ENCODE measurements at places on chromosomes 5 and 9.

- DNase-seq: no peak
These were observed 31.2 kb downstream of the GPR21 start for GRCh38 chr9:123064716-123065115.

GRCh38 chr5:10507575-10508096 lies 56.2 kb upstream of the ANKRD33B start:
- no peak for DNase-seq

DNA sequence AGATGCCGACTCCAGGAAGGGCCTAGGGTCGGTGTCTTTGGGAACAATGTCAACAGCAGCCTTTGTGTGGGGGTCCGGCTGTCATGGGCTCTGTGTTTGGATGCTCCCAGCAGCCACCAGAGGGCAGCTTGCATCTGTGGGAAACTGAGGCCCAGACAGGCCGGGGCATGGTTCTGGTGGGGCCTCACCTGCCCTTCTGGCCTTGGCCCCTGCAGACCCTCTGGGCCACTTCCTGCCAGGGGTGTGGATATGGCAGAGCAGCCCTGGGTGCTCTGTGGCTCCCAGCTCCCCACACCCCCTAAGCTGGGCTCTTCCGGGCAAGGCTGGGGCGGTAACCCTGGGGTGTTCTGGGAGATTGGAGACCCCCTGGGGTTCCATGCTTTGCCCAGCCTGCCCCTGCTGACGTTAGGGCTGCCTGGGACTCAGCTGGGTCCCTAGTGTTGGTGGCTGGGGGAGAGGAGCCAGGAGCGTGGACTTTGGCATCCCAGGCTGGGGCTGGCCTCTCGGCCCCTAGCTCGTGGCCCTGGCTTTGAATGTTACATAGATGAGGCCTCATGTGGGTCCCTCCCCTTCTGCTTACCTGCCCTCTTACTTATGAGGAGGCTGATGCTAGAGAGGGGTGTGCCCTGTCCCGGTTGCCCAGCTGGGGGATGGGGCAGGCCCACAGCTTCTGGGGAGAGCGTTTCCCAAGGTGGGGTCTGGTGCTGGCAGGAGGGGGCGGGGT lies 38.3 kb downstream of the RXRA start:
- DNase-seq: peak; percentile 20

GRCh38 chr5:126015235-126016181 lies 407.7 kb upstream of the GRAMD2B start:
- no peak for DNase-seq

DNA sequence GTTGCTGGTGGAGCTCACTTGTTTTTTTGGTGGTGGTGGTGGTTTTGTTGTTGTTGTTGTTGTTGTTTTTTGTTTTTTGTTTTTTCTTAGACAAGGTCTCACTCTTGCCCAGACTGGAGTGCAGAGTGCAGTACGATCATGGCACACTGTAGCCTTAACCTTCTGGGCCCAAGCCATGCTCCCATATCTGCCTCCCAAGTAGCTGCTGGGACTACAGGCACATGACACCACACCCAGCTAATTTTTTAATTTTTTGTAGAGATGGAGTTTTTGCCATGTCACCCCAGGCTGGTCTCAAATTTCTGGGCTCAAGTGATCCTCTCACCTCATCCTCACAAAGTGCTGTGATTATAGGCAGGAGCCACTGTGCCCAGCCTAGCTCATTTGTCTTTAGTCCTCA lies 53.5 kb downstream of the NUP214 start:
- DNase-seq: no peak

GRCh38 chr9:112446080-112446479 lies 40.5 kb upstream of the KIAA1958 start:
- no peak for DNase-seq

DNA sequence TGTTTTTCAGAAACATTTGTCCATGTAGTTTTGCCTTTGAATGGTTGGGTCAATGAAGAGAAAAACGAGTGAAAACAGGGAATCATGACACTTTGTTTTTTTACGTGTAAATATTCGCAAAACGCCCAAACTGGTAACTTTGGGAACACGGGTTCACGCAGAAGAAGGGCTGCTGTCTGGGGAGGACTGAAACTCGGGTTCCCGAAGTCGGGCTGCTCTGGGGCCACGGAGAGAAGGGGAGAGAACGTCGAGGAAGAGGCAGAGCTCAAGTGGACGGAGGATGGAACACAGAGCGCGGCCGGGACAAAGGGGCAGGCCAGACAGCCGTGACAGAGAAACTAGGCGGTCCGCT lies 478 bp upstream of the SETD9 start:
- no peak for DNase-seq

- no peak for DNase-seq
These were observed 539.9 kb downstream of the ZNF608 start for GRCh38 chr5:124206540-124206939.

- peak; percentile 98 for DNase-seq
These were observed at the start of gene RNF14 for GRCh38 chr5:141968914-141969608. RNF14 (plus strand) TSS chr5:141969105; CDS start chr5:141973589, 4,484 bp downstream.

- no peak for DNase-seq
These were observed 26.7 kb downstream of the NCBP1 start for GRCh38 chr9:97660340-97660739.

- no peak for DNase-seq
These were observed 18.4 kb downstream of the AP3B1 start for GRCh38 chr5:78275998-78276543.

GRCh38 chr9:84216151-84216550 lies 124.4 kb downstream of the SLC28A3 start:
- DNase-seq: no peak

DNA sequence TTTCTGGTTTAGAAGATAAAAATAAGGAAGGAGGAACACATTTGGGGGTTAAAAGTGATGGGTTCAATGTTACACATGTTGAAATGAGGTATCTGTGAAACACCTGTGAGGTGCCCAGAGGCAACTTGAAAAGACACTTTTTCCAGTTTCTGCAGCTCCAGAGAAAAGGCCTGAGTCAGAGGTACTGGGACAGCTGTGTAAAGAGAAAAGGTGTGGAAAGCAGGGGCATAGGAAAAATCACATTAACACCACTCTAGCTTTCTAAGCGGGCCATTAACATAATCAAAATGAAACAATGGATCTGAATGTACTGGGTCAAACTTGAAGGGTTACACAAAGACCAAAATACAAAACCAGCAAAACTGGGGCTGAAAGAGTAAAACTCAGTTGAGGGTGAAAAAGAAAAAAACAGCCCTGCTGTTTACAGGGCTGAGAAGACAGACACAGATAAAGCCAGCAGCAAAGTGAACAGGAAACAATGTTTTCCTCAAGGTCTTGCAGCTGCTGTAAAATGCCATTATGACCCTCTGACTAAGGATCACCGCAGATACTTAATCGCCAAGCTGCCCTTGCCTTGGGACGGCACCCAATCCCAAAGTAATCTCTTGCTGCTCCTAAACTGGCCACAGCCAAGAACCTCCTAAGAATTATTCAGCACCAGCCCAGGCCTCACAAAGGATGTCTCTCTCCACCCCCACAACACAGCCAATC lies 104.7 kb downstream of the DROSHA start:
- no peak for DNase-seq

GRCh38 chr5:78783434-78784130 lies 135.0 kb upstream of the LHFPL2 start:
- no peak for DNase-seq

DNA sequence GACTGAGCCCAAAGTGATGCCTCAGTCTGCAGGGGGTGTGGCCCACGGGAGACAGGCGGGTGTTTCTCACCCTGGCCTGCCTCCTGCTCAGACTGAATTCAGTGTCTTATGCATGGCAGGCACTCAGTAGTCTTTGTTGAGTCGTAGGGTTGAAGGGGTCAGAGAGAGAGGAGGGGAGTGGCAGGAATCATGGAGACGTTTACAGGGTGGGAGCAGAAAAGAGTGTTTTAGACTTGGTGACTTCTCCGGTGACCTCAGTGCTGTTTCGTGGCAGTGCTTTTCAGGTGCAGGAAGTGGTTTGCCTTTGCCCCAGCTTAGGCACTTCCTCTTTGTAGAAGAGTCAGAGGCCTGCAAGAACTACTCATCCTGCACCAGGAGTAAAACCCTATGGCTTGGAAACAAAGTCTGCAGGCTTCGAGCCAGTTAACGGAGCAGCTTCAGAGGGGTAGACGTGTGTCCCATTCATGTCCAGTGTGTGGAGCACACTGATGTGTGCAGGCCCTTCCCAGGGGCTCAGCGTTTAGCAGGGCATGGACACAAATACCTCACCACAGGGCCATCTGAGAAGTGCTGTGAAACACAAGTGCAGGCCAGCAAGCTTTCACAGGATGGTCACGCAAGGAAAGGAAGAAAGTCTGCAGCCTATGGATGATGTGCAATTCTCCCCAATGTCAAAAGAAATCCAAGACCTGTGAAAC lies 24.5 kb upstream of the SEMA4D start:
- peak; percentile 92 for DNase-seq

GRCh38 chr9:107219486-107220077 lies 63.5 kb upstream of the RAD23B start:
- peak; percentile 59 for DNase-seq

DNA sequence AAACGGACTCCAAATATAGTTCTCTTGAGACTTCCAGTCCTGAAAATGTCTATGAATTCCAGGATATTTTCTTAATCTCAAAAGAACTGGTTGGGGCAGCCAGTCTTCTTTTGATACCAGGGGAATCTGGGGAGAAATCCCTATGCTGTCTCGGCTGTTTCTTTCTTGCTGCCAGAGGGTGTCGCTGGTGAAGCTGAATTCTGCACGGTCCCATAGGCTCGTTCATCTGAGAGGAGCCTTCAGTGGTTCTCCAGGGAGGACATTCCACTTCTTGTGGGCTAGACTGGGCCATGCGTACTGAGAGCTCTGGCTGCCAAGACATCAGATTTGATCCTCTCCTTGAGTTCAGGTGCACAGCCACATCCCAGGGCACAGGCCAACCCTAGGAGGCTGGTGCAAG lies 155.0 kb upstream of the CLINT1 start:
- peak; percentile 21 for DNase-seq

- no peak for DNase-seq
These were observed 89.6 kb upstream of the TBC1D2 start for GRCh38 chr9:98345011-98345410.

DNA sequence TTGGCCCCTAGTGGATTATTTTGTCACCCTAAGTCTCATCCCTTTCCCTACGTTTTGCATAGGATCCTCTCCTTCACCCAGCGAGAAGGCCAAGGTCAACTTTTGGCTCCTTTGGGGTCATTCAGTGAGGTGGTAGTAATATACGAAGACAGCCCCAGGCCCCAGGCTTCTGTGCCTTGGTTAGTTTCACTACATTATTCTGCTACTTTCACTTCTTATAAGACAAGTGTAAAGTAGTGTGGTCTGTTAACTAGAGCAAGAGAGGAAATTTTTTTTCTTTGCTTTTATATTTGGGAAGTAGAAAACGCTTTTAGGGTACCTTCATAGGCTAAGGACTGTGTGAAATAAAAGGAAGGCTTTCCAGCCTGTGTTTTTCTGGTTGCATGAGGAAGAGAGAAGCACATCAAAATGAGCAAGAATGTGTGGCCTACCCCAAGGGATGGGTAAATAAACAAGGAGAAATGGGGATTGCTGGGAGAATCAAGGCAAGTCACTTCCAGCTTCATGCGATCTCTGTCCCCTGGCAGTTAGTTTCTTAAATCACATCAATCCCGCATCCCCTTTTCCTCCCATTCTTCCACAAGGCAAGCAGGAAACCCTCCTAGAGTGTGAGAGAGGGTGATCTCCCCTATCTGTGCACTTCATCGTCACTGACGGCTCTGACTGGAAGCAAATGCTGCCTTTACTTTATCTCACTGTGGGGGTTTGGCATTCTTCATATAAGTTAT lies 677.0 kb upstream of the WWC1 start:
- DNase-seq: no peak

GRCh38 chr5:29113516-29113915 lies 2075.1 kb upstream of the CDH9 start:
- no peak for DNase-seq

DNA sequence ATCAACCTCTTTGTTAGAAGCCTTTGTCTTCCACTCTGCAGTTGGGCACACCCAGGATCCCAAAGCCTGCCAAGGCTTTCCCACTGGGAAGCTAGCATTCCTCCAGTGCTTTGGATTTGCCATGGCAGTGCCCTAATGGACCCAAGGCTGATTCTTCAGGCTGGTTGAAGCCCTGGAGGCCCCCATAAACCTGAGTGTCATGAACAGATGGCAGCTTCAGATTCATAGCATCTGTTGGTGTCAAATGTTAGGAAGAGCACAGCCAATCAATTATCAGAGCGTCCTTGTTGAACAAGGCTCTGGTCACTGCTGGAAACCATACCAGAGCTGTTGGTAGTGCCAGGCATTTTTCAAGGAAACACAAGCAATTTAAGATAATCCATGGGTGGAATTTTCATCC lies 241.1 kb upstream of the KLF4 start:
- DNase-seq: no peak

DNA sequence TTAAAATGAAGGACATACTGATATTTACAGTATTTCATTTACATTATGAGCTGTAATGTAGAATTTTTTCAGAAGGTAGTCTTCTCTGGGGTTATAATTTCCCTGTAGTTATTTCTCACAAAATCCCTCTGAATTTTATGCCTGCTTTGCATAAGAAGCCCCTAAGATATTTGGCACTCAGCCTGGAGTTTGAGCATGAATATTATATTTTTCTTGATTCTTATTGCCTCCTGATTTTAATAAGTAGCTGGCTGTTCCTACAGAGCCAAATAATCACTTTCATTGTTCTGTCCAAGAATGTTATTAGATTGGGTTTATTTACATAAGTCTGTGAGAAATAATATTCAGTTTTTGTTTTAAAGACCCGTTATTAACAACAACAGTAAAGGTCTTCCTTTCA lies 195.0 kb downstream of the FER start:
- no peak for DNase-seq

DNA sequence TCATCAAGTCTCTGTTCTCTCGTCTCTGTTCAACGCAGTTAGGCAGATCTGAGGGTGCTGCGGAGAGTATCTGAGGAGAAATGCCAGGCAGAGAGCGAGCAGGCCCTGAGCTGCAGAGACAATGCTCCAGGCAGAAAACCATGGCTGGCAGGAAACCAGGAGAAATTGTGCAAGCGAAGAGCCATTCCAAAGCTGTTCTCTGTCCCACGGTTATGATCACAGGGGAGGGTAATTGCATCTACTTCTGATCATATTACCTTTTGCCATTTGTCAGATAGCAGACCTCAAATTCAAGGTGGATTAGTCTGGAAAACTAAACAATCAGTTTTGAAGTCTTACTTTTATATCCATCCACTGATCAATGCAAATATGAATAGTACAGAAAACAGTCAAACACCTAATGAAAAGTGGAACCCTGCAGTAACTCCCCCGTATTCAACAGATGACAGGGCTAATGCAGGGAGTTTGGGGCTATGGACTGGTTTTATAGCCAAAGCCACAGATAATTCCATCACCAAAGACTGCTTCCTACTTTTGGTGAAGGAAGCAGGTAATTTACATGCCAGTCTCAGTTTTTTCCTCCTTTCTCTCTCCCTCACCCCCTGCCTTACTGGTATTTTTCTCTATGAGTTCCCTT lies 228.0 kb downstream of the DCP2 start:
- DNase-seq: no peak

DNA sequence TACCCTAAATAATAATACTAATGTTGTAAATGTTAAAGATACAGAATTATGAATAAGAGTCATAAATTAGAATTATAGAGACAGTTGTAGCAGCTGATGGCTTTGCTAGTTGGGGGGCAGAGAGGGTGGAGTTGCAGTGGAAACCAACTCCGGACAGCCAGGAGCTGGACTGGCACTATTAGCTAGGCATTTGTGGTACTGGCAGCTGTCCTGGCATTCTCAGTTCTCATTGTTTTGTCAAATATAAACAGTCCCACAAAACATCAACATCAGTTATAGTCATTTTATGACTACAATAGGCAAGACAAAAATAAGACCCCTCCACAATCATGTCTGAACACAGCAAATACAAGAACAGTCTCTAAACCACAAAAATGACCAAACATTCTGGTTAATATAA lies 2.8 kb upstream of the FBXL17 start:
- no peak for DNase-seq

Data from GM12865 (cell line).